ENCODE measurements at places on chromosomes 7 and 10.

DNA sequence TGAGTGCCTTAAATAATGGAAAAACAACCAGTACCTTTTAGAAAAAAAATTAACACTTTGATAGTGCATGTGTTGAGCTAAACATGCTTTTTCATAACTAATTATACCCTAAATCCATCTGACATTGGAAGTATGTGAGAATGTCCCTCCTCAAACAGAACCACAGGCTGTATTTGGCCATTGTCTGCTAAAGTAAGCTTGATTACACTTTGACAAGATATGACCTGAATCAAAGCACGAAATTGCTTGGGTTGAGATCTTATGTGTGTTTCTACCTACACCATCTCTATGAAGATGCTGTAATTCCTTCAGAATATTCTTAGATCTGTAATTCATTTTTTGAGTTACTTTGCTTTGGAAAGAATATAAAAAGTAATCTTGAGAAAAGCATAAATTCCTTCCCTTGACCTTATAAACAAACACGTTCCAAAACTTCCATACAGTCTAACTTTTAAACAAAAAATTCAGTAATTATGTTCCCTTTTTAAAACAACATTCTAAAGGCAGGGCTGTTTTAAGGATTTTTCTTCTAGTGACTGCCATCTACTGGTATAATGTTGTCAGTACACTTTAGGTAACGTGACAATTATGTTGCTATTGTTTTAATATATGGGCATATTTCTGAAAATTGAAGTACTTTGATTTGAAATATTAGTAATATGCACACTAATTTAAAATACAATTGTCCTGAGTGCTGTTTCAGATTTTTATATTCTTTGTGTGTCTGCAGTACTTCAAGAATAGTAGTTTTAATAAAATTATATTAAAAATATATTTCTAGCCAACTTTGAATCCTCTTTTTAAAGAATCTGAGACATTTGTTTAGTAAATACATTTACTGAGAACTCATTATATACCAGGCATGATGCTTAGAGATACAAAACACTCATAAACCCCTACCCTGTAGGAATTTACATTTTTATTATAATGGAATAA lies 20.9 kb downstream of the CD36 start:
- DNase-seq, result no peak

DNA sequence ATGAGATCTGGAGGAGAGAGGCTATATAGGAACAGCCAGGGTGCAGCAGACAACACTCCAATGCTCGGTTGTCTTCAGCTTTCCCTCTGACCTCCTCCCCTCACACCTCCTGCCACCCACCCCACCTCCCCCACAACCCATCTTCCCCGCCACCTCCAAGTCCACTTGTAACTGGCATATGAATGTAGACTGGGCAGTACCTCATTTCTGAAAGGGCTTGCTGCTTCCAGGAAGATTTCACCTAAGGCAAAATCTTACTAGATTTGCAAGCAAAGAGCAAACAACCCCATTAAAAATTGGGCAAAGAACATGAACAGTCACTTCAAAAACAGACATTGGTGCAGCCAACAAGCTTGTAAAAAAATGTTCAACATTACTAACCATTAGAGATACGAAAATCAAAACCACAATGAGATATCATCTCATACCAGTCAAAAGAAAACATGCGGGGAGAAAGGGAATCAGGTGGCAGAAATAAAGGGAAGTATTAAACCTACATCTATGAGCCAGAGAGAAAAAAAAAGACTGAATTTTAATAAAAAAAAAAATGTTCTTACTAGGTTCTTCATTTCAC lies 164.6 kb upstream of the C1GALT1 start:
- DNase-seq, result no peak

DNA sequence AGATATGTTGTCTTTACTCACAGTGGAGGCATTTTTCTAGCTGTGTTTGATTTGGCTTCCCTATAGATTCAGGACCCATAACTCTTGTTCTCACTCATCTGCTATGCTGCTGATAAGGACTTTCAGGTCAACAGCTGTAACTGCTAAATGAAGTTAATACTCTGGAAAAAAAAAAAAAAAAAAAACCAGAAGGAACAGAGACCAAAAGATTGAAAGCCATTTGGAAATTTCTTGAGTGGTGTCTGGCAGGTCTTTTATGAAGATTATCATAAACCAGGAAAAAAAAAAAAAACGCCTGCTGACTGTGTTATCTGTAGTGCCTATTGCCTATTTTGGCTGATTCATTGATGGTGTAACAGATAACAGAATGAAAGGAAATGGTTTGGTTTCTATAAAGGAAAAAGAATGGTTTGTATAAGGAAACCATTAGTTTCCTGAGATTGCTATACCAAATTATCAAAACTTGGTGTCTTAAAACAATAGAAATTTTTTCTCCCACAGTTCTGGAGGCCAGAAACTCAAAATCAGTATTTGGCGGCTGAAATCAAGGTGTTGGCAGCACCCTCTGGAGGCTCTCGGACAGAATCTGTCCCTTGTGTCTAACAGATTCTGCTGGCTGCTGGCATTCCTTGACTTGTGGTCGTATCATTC lies 60.5 kb upstream of the BET1 start:
- no peak for DNase-seq

GRCh38 chr10:127426746-127427145 lies 122.4 kb upstream of the NPS start:
- no peak for DNase-seq

DNA sequence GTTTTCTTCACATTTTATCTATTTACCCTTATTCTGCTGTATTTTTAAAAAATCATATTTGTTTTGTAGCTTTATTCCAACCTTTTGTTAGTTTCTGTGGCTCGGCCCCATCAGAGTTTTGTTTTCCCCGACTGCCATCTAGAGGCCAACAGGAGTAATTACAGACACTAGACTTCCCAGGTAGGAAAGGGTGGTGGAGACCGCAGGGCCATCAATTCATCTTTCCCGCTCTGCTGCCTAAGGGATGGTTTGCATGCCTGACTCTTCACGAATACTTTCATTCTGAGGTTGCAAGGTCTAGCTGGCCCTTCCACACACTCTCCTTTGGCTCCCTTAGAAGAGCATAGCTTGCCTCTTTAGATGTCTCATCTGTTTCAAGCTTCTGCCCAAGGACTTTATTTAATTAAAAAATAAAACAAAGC lies 38.3 kb downstream of the LYZL2 start:
- DNase-seq, result no peak

DNA sequence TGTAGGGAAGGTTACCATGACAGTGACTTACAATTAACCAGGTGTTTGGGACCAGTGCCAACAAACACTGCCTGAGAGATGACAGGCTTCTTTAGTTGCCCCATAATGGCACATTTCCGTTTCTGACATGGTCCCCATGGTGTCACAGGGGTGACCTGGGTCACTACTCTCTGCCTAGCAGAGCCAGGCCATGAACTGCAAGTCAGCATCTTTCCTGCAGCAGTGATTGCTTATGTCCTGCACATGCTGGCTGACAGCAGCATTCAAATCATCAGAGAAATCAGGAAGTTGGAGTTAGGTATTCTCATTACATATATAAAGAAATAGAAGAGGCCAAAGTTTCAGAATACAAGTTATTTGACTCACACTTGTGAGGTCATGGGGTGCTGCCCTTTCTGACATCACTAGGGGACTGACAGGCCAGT lies 47.1 kb upstream of the ZNRF2 start:
- DNase-seq, result no peak

- DNase-seq, result no peak
These were observed 93.2 kb upstream of the KIF5B start for GRCh38 chr10:32149252-32149955.

- DNase-seq, result no peak
These were observed 62.8 kb upstream of the PITRM1 start for GRCh38 chr10:3235395-3235794.

- DNase-seq, result no peak
These were observed 6.5 kb downstream of the SLC13A1 start for GRCh38 chr7:123193235-123193634.

GRCh38 chr10:14971867-14972448 lies 12.8 kb downstream of the MEIG1 start:
- no peak for DNase-seq

GRCh38 chr10:27038168-27038567 lies 62.1 kb downstream of the ANKRD26 start:
- no peak for DNase-seq

GRCh38 chr10:78306358-78306757 lies 272.7 kb downstream of the RPS24 start:
- DNase-seq, result no peak

DNA sequence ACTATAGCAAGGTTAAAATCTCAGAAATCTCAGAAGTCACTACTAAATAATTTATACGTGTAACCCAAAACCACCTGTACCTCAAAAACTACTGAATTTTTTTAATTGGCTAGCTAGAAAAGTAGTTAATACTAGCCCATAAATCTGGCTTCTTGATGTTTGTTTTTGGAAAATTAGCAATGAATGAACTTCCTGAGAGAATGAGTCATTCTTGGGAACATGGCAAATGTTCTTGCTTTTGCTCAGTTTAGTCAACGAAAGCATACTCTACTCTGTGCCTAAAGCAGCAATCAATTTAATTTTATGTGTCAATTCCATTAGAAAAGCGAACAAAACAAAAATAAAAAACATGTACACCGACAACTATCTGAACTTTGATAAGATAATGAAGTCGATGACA lies 69.2 kb downstream of the SEMA3E start:
- no peak for DNase-seq

GRCh38 chr7:5590596-5591277 lies 167.1 kb upstream of the TNRC18 start:
- no peak for DNase-seq

GRCh38 chr7:32023376-32023775 lies 46.8 kb downstream of the PDE1C start:
- DNase-seq, result no peak

DNA sequence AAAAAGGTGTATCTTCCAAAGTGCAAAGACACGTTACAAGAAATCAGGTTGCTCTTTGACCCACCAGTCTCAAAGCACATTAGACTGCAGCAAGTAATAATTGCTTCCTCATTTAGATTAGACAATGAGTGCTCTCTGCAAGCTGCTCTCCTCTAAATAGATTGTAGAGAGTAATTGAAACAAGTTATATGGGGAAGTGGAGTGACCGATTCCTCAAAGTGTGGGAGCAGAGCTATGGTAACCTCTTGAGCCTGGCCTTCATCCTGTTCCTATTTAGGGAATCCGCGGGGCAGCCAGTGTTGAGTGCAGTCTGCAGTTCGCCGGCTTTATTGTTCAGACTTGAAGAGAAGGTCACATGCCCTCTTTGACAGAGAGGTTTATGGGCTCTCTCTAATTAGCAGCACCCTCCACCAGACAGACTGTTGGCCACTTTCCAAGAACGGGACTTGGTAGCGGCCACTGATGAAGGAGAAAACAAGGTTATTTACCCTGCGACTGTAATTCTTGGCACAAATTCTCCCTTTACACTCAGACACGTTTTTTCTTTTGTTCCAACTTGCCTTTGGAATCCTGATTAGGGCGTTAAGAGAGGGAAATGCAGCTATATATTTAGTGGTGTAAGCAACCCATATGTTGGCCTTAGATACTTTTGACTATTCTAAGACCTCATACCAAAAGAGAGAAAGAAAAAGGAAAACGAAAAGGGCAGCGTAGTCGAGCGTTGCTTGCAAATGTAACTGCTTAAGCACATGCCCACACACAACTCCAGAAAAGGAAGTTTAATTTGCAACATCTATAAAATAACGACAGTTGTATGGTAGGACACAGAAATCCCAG lies 107.5 kb downstream of the REEP3 start:
- DNase-seq, result no peak

- no peak for DNase-seq
These were observed 69.0 kb upstream of the ZNF479 start for GRCh38 chr7:57201021-57201894.

DNA sequence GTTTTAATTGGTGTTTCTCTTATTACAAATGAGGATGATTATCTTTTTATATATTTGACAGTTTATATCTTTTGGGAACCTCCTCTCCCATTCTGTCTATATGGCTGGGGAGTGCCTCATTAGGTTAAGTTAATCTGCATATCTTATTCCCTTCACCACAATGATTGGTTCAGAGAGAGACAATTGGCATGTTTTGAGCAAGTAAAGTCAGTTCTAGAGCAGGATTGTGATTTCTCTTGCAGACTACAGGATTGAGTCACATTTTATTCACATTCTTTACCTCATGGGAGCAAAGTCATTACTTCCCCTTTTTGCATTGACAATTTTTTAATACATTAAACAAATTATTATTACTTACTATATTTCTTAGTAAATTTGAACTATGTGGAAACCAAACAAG lies 345.6 kb downstream of the MDFIC start:
- DNase-seq, result no peak

DNA sequence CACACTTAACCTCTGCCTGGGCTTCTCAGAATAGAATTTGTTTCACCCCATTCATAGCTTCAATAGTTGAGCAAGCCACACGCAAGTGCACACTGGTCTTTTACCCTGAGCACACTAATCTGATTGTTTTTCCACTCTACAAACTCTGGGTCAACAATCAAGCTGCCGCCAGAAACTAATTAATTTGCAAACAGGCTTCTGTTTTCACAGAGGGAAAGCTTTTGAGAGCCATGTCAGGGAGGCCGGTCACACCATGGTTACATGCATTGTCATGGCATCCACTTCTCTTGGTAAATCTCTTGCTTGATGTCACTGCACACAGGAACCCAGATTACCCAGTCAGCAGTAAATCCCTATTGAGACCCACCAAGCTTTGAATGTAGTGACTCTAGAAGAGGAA lies 154.2 kb downstream of the SEMA3A start:
- no peak for DNase-seq

GRCh38 chr7:108114117-108114841 lies 15.9 kb downstream of the LAMB4 start:
- no peak for DNase-seq

- no peak for DNase-seq
These were observed 149.6 kb upstream of the PRPS1L1 start for GRCh38 chr7:18177129-18177814.

GRCh38 chr10:12684784-12685183 lies 316.7 kb downstream of the CCDC3 start:
- no peak for DNase-seq

- no peak for DNase-seq
These were observed 1177.4 kb upstream of the PHF14 start for GRCh38 chr7:9796241-9796640.

- no peak for DNase-seq
These were observed 31.0 kb downstream of the ADRA2A start for GRCh38 chr10:111107846-111108245.

DNA sequence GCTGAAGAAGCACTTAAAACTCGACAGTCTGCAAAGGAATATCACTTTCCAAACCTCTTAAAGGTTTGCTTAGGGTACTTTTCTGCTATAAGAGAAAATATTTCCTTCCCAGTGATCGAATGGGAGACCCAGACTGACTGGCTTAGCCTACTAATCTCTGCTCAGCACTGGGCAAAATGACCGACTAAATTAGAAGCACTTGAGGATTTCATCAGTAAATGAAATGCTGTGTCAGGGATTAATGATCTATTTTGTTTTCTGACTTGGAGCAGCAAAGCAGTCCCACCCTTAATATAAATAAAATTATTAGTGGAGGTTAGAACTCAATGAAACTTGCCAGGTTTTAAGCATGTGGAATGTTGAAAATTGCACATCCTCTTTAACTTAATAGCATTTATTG lies 411.6 kb downstream of the NEBL start:
- DNase-seq, result no peak

GRCh38 chr10:72353965-72354355 lies 759 bp downstream of the DNAJB12 start:
- DNase-seq, result no peak
